NCI-H446 (cell line): ENCODE measurements at places on chromosomes 1 and 21.

GRCh38 chr1:231241750-231242149 lies 738 bp downstream of the GNPAT start:
- no peak for DNase-seq

DNA sequence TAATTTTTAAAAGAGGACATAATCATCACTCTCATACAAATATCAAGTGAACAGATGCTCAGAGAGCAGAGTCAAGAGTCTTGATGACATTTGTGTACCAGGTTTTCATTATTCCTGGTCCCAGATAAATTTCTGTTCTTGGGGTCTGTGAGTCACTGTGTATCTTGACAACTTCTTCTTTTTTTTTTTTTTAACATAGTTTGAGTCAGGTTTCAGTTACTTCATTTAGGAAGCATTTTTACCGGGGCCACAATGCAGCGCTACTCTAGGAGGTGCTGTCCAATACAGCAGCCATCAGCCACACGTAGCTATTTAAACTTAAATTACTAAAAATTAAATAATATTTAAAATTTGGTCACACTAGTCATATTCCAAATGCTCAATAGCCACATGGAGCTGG lies 188.1 kb upstream of the SAMSN1 start:
- no peak for DNase-seq

DNA sequence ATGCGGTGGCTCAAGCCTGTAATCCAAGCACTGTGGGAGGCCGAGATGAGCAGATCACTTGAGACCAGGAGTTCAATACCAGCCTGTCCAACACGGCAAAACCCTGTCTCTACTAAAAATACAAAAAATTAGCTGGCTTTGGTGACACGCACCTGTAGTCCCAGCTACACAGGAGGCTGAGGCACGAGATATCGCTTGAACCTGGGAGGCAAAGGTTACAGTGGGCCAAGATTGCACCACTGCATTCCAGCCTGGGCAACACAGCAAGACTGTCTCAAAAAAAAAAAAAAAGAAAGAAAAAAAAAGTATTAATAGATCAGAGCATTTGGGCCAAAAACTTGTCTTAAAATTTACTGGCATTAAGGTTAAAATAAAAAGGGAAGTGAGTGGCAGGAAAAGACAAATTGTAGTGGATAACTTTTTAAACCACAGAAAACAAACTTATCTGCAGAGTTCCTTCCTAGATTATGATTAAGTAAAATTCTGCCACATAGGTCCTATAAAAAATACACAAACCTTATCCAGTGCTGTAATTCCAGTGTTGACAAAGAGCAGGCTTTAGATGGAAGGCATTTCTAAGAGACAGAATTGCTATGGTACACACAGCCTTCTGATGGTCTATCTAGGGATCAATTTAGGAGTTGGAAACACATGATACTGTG lies 53.3 kb downstream of the EIF4G3 start:
- no peak for DNase-seq

GRCh38 chr1:101291562-101292380 lies 55.0 kb downstream of the S1PR1 start:
- DNase-seq: no peak

DNA sequence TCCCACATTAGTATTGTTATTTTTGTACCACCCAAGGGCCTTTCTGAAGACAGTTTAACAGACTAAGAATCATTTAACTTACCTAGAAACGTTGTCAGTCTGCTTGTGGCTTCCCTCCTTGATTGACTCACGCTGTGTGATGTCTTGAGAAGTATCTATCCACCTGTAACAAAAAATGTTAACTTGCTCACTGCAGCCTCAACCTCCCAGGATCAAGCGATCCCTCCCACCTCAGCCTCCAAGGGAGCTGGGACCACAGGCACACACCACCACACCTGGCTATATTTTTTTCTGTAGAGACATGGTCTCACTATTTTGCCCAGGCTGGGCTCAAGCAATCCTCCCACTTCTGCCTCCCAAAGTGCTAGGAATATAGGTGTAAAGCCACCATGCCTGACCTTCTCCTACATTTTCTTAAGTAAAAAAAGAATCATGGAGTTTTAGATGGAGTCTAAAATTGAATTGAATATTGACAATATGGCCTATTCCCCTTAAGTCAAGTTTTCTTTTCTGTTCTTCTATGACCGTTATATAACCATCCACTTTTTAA lies 15.6 kb downstream of the SFPQ start:
- DNase-seq: no peak

- no peak for DNase-seq
Measured at GRCh38 chr1:3080053-3080955, 11.3 kb downstream of the PRDM16 start.

DNA sequence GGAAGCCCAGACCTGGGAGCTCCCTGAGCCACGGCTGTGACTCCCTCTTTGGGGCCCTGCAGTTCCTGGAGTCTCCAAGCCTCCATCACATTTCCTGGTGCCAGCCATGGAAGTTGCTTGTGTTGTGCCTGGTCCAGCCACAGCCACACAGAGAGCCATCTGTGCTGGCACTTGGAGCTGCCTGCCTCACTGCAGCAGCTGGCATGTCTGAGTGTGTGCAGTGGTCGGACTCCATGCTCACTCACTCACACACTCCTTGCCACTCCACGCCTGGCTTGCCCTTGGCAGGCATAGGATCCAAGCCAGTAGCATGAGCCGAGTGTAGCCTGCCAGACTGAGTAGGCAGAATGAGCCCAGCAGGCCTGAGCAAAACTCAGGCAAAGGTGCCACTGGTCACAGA lies 516.3 kb upstream of the BEND5 start:
- DNase-seq: peak; percentile 3

GRCh38 chr1:211378844-211379243 lies 52.2 kb downstream of the TRAF5 start:
- DNase-seq: no peak

DNA sequence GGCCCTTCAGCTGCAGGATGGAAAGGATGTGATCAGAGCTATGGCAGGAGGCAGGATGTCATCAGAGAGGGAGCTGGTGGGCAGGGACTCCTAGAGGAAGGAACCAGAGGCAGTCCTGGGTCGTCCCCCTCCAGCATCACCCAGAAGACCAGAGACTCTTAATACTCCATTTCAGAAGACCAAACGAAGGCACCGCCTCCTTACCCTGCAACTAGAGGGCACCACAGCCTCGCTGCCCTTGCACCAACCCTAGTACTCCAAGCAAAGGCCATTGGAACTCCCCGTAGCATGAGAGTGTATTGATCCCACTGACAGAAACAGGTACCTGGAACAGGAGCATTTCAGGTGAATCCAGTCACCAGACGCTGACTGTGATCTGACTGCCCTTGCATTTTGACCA lies 598.1 kb downstream of the NPHP4 start:
- DNase-seq: no peak

DNA sequence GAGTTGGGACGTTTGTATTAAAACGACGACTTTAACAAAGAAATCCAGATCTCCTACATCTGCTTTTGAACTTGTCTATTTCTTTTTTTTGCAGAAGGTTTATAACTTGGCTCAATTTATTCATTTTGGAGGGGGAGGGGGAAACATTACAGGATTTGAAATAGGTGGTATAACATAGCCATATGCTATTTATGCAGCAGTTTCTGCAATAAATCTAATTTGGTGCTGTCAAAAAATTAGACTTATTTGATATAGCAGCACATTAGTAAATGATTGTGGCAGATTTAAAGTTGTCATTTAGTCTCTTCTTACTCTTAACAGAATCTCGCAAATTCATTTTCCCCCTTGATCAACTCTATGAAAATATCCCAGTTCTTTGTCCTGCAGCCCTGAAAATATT lies 138.2 kb downstream of the SDCCAG8 start:
- DNase-seq: no peak

- peak; percentile 29 for DNase-seq
Measured at GRCh38 chr1:220924331-220924970, 45.2 kb downstream of the HLX start.

DNA sequence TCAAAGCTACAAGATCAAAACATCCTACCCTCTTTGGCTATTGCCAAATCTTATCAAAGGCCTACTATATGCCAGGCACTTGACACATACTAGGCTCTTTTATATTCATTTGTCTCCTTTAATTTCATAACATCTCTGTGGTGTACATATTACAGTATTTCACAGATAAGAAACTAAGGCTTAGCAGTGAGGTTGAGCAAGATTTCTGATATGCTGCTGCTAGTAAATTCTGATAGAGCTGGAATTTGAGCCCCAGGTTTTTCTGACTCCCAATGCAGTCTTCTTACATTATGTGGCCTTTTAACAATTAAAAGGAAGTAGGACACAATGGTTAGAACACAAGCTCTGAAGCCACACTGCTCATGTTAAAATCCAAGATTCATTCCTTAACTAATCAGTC lies 16.8 kb downstream of the CCDC185 start:
- no peak for DNase-seq

DNA sequence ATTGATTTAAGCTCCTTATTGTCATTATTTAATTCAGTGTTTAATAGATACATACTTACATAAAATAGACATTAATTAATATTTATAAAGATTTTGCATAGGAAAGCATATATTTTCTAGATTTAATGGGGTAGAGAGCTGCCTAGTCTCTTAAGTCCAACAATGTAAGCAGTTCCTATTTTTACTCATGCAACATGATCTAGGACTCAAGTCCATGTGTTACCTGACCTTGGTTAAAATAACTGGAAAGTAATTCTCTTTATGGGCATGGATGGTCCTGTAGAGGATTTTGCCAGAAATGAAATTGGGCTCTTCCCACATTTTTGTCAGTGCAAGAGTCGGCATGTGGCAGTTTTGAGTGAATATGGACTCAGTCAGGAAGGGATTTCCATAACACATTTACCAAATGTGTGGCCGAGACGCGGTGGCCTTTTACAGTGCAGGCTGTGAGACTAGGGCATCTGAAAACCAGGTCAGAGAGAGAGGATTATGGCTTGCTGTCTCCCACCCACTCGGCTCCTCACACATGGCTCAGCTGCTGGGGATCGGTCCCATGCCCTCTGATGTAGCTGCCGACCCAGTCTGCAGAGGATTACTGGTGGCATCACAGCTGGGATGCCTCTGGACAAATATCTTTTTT lies 6.2 kb upstream of the KIF1B start:
- DNase-seq: no peak

- DNase-seq: no peak
Measured at GRCh38 chr1:164767752-164768402, 208.9 kb downstream of the PBX1 start.

- DNase-seq: no peak
Measured at GRCh38 chr1:113760102-113761080, 1.1 kb upstream of the PHTF1 start.

DNA sequence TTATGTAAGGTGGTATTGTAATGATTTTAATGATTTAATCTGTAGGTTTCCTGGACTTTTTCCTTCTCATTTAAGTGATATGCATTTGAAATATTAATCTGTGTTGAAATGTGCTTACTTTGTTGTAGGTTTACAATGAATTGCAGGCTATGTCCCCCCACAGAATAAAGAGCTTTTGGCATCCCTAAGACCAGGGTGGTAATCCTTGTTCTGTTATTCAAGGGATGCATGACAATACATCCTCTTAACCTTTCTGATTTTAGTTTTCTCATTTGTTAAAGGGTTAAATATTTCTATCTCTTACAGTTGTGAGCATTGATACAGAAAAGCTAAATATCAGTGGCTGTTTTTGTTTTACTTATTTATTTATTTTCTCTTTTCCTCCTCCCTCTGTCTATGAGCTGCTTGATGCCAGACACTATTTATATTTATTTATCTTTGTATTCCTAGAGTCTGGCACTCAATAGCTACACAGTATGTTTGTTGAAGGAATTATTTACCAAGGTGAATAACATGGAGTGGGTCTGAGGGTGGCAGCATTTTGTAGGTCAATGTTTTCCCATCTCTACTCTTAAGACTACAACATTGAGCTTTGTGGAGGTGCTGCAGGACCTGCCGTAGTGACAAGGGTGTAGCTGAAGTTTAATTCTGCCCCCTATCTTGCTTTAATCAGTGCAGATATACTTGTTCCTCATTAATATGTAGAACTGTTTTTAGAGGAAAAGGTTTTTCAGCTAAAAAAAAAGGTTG lies 19.9 kb upstream of the ADGRL2 start:
- DNase-seq: no peak

DNA sequence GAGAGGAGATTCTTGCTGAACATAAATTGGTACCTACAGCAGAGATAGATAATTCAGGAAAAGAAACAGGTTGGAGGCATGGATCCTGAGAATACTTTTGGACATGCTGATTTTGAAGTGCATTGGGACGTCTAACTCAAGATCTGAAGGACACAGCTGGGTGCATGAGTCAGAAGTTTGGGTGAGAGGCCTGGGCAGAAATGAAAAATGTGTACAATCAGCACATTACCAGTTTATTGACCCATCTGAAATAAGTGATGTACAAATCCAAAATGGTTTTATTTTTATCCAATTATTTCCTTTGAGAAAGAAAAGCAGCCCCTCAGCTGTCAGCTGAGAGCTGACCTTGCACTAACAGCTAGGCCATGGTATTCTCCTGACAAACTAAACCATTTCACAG lies 975.2 kb upstream of the B3GALT2 start:
- no peak for DNase-seq

GRCh38 chr1:174008269-174008668 lies 13.9 kb downstream of the RC3H1 start:
- DNase-seq: no peak

GRCh38 chr1:246761396-246761795 lies 37.2 kb downstream of the SCCPDH start:
- DNase-seq: no peak

- DNase-seq: no peak
Measured at GRCh38 chr1:1121611-1122077, 5.8 kb upstream of the C1orf159 start.

- DNase-seq: no peak
Measured at GRCh38 chr21:46100426-46100825, 2.5 kb downstream of the COL6A2 start.

DNA sequence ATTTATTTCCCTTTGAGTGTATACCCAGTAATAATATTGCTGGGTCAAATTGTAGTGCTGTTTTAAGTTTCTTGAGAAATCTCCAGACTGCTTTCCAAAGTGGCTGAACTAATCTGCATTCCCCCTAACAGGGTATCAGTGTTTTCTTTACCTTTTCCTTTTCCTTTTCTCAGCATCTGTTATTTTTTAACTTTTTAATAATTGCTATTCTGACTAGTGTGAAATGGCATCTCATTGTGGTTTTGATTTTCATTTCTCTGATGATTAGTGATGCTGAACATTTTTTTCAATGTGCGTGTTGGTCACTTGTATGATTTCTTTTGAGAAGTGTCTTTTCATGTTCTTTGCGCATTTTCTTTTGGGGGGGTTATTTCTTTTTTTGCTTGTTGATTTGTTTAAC lies 374.9 kb upstream of the BRINP3 start:
- no peak for DNase-seq

GRCh38 chr1:116435806-116436610 lies 63.0 kb downstream of the ATP1A1 start:
- DNase-seq: no peak
